Hypothalamus (tissue), 51 donors: ENCODE measurements at places on chromosomes 3 and 15.
A peak's percentile ranks its signal among the peaks of the same experiment; 100 is the strongest.

DNA sequence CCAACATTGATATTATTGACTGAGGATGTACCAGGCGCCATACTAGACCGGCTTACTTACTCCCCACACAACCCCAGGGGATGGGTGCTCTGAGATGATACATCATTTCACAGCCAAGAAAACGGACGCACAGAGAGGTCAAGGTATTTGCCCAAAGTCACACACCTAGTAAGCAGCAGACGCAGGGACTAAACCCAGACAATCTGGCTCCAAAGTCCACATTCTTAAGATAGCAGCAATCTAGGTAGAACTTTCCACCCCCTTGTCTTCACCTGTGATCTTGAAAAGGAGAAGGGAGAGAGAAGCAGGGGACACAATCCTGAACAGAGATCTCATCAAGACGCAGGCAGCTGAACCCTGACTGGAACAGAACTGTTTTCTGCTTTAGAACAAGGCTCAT, 200.6 kb downstream of the XXYLT1 start:
- DNase-seq = no peak

- no peak for DNase-seq
Observed at GRCh38 chr3:37680401-37680800, 181.3 kb upstream of the CTDSPL start.

GRCh38 chr3:55481744-55482495, 5.2 kb downstream of the WNT5A start:
- DNase-seq = no peak

DNA sequence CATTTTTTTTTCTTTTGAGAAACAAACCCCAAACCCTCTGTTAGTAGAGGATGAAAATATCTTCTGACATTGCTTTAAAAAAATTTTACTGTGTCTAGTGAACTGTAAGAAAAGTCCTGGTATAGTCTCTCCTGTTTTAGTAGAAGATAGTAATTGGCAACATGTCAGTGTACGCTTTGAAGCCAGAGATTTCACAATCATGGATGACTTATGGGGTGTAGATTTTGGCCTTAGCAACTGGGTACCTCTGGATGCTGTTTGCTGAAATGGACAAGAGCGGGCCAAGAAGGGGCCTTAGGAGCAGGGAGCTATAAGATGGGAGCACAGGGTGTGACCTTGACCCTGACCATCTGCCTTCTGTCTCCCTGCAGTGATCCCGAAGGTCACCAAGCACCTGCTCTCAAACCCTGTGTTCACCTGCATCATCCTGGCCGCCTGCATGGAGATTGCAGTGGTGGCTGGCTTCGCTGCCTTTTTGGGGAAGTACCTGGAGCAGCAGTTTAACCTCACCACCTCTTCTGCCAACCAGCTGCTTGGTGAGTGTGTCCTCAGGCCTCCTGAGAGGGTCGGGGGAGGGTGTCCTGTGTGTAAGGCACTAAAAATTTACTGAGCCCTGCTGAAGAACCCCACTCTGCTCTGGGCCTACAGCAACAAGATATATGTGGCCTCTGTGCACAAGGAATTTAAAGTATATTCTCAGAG, 266.7 kb downstream of the SLCO3A1 start:
- DNase-seq = no peak

DNA sequence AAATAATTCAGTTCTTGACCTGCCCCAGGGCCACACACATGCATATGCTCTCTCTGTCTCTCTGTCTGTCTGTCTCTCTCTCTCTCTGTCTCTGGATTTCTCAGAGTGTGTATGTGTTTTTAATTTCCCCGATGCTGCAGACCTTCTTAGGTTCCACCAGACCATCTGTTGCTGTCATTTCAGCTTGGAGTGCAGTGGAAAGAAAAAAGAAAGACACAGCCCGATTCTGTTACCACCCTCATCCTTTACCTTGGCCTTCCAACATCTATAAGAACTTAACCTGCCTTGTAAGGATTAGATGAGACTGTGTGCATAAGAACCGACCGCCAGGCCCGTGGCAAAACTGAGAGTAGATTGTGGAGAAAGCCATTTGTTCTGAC, 9.7 kb upstream of the PGPEP1L start:
- no peak for DNase-seq

DNA sequence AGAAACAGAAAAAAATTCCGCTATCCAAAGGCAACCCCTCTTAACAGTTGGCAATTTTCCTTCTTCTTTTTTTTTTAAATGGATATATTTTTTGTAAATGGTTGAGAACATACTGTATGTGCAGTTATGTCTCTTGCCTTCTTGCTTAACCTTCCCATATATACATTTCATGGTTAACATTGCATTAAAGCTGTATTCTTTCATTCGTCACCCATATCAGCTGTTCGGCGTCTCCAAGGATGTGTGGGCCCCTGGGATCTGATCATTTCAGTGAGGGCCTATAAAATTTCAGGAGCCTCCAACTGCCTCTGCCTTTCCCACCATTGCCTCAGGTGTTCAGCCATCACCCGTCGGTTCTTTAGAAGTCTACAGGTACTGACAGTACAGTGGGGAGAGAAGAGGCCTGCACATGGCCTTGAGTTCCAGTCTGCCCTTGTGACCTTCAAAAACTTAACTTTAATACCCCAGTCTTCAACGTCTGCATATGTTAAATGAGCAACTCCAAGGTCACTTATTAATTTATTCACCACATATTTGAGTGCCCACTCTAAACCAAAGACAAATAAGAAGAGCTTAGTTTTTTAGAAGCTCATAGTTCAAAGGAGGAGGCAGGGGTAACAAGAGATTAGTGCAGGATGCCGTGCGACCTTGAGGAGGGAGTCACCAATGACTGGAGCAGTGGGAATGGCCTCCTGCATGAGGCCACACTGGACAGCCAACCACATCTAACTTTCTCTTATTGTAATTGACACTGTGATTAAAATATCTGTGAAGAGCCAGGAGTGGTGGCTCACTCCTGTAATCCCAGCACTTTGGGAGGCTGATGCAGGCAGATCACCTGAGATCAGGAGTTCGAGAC, 6.9 kb downstream of the ST6GAL1 start:
- DNase-seq = no peak

DNA sequence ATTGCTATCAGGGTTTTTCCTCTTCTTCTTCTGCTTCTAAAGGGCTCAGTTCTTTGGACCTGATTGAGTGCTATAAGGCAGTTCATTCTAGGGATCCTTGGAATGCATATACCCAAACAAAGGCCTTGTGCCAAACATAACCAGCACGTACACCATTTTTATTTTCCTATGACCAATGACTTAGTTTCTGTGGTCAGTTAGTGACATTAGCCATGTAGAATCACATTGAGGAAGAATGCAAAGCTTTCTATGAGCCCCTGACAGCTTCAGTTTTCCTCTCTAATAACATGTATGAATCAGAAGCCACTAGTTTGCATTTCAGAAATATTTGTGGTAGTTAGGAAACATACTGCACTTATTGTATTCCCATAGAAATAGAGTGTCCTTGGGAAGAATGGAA, 240.0 kb downstream of the THRB start:
- no peak for DNase-seq

DNA sequence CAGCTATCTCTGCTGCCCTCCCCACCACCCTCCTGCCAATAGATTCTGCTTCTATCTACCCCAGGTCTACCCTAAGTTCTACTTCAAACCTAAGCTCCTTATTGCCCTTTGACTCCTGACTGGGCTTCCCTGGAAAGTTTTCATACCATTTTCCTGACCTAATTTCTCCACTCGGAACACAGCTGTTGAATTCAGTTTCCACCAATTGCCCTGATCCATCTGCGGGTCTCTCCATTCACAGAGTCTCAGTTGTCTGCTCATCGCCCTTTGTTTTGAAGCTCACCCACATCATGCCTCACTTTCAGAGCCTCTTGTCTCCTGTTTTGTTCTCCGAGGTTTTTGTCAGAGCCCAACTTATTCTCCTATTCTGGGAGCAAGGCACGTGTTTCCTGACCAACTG, 56.8 kb upstream of the ABI3BP start:
- DNase-seq = no peak

DNA sequence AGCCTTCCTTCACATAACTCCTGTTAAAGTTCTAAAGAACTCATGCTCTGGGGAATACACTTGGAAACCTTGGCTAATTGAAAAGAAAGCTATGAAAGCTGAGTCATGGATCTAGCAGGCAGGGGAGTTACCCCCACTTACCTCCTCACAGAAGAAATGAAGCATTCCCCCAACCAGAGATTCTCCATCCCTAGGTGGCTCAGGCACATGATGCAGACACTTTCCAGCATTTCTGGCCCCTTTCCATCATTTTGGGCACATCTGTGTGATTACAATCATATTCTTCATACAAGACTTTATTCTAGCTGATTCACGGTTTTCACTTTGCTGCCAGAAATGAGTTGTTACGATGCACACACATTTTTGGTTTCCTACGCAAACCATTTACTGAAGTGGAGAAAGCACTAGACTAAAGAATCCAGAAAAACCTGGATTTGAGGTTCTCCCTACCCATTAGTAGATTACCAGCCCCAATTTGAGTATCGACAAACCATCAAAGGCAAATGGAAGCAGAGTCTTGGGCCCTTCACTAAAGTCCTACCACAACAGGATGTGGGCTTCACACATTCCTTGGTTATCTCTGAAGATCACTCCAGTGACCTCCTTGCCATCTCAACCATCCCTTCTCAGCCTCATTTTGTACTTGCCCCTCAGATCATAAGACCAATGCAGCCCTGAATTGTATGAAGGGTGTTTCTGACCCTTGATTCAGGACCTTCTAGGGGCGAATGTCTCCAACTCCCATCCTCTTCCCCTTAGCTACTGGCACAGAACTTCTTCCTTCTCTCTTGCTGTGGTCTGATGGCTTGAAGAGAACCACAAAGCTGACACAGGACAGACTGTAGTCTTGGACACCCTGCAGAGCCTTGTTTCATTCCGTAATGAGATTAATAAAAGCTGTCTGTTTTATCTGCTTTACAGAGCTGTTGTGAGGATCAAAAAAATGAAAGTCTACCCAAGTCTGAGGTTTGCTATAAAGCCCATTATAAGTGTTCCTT, 42.5 kb upstream of the SNRK start:
- no peak for DNase-seq

- peak; percentile 60 for DNase-seq
Observed at GRCh38 chr15:101651554-101652097, 555 bp downstream of the TM2D3 start.

- no peak for DNase-seq
Observed at GRCh38 chr3:122343654-122344053, 18.6 kb downstream of the CSTA start.

DNA sequence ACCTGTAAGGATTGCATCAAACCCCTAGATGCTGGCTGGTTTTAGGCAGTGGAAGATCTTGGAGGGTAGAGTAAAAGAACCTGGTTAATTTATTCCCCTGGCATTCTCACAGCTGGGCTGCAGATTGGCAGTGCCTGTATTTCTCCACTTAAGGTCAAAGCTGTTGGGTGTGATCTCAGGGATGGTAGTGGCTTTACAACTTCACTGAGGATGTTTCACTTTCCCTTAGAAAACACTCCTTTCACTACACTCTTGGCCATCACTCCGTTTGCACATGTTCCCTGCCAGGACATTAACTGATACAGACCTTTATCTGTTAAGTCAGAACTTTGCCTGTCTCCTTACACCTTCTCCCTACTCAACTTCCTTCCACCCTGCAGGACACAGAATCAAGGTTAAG, 779.1 kb upstream of the SEMA6D start:
- no peak for DNase-seq

DNA sequence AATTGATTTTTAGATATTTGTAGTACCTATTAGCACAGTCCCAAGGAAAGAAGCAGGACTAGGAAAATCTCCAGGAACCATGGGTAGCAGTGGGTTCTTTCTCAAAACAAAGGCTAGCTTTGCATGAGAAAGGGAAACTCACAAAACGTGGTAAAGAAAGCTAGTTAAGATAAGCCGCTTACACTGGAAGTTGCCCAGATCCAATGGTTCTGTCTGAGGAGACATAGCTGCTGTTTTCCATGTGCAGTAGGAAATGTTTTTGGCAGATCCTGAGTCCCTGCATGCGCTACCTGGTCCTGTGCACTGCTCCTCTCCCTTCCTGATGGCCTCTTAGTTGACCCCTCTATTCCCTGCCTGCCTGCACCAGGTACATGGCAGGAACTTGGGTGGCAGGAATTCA, 60.4 kb downstream of the TFG start:
- DNase-seq = no peak

DNA sequence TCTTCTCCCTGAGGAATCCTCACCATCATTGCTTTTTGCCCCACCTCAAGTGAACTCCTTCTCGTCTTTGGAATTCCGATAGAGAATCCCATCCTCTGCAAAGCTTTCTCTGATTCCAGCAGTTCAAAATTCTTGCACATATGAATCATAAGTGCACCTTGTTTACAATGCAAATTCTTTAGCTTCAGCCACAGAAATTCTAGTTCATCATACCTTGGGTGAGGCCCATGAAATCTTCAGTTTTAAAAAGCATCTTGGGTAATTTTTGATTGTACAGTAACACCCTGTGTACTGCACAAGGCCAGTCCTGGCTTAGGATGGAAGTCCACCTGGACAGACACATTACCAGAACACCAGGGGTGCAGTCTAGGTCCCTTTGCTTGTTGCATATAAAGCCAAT, 30.8 kb downstream of the MDFIC2 start:
- no peak for DNase-seq

- DNase-seq = no peak
Observed at GRCh38 chr3:134341389-134341788, 32.9 kb downstream of the AMOTL2 start.

GRCh38 chr15:52789601-52790168, 451 bp downstream of the ONECUT1 start:
- no peak for DNase-seq

- peak; percentile 49 for DNase-seq
Observed at GRCh38 chr3:183285828-183286457, 32.9 kb downstream of the B3GNT5 start.

GRCh38 chr3:112776000-112776399, 70.7 kb downstream of the CD200R1L start:
- DNase-seq = no peak

DNA sequence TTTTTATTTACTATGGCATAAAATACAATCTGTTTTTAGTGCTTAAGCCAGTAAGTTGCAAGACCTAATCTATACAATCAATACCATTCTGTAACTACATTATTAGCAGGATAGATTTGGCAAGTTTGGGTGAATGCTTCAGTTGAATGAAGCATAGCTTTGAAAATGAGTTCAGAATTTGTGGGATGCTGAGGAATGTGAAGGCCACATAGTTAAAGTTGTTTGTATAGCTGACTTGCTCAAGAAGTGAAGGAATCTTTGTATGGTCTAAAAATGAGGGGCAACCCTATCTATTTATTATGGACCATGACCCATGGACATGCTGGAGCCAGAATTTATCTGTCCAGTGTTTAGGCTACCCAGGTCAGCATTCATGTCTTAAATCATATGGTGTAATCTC, 58.5 kb downstream of the CRYBG3 start:
- DNase-seq = no peak

- no peak for DNase-seq
Observed at GRCh38 chr3:177676148-177676547, 478.9 kb upstream of the TBL1XR1 start.
